ENCODE measurements at places on chromosomes 4 and X.

DNA sequence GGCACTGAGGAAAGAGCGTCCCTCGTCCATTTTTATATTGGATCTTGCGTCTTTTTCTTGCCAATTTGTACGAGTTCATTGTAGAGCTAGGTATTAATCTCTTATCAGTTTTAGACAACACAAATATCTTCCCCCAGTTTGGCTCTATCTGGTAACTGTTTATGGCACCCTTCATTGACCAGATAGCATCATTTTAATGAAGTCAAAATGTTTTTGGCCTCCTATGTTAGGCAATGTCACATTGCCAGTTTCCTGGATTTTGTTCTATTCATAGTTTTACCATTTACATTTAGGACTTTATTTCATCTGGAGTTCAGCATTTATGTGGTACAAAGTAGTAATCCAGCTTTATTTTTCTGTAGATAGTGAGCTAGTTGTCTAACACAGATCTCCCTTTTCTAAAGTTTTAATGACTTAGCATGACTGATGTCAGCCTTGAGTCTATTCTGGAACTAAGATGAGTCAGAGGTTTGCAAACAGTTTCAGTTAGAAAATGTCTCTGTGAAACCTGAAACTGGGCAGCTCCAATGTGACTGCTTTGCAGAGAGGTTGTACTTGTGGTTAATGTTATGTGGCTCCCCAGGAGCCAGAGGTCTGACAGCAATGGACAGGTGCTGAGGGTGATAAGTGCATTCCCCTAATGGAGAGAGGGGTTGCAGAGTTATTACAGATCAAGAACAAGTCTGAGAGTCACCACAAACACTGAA is 5.3 kb upstream of the STBD1 start:
- no peak for DNase-seq

DNA sequence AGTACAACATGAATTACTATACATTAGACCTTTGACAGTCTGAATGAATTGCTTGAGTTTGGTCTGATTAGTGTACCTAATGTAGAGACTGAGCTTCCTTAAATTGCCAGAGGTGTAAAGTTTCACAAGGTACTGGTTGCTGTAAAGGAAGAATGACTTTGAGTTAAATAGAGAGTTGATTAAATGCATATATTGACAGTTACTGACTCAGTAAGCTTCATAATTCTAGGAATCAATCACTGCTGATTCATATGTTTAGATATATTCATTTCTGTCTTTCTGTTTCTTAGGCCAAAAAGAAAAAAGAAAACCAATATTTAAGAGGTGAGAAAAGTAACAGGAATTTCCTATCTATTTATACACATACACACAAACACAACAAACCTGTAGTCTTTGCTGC is 16.2 kb upstream of the ART3 start:
- no peak for DNase-seq

DNA sequence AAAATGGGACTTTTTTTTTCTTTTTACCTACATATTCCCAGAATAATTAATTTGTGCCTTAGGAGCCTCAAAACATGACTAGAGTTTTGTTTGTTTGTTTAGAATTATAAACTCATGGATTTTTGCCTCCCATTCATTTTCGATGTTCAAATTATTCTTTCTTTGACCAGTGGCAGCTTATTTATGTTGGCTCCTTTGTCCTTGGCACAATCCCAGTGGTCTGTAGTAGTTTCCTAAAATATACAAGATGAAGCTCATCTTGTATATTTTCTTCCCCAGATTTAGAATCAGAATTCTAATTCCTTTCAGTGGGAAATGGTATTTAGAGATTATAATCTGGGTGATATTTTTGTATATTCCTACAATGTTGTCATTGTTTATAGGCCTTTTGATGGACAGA is 27.2 kb downstream of the DCK start:
- DNase-seq = no peak

DNA sequence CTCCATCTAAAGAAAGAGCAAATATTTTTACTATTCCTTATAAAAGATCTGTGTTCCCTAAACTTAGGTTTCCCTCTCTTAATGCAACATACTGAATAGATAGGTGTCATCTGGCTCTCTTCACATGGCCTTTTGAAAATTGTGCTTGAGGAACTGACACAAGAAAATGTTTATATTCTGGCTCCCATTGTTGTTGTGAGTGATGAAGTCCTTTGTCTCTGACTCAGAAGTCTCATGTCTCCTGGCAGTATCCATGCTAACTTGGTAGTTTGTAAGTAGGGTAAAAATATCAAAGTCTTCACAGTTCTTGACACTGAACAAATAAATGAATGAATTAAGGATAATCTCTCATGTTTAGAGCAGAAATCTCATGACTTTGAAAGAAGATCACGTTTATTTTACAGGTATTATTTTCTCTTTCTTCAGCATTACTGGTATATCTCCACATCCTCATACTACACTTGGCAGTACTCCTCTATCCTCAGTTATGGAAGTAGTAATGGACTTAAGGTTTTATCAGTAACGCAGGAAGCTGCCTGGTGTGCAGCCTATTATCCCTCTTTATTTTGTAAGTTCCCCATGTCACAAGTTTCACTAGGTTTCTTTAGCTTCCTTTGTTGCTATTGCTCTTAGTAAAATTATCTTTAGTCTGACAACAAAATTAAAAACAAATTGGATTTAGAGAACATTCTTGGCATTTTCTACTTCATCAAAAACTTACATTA is 14.2 kb upstream of the PABPC4L start:
- DNase-seq = no peak

Data from NCI-H1436 (cell line).